ENCODE measurements at places on chromosomes 6 and 20. TPM values are rescaled to one million over a fixed set of nuclear protein-coding genes. Genes with fewer than 3 reads are reported as not detected.

The FAM162B gene
- 0.36 TPM for total RNA-seq

- no peak overlapping the region for H3K4me3 ChIP-seq
- DNase-seq, result no peak
- no peaks in the 10 kb centered on the region for H3K36me3 ChIP-seq
- H3K27me3 ChIP-seq, result no peaks in the 10 kb centered on the region
- no peaks in the 10 kb centered on the region for H3K4me1 ChIP-seq
- H3K27ac ChIP-seq, result no peak overlapping the region
These were observed 8.0 kb upstream of the RTF2 start for GRCh38 chr20:56460459-56460858.

DNA sequence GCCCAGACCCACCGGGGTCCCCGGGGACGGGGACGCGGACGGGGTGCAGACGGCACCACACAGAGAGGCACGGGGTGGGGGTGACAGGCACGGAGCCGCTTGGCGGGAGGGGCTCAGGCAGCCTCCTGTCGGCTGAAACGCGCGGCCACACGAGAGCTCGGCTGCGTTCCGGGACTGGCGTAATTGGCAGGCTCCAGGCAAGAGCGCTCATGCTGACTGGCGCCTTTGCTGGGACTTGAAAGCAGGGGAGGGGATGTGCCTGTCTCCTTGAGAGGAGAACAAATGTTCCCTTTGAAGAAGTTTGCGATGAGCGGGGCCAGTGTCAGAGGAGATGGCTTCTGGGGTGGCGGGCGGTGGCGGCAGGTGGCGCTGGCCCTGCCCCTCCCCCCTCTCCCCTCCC lies 25.8 kb downstream of the BHLHE23 start:
- no peaks in the 10 kb centered on the region for H3K4me1 ChIP-seq
- H3K36me3 ChIP-seq, result no peaks in the 10 kb centered on the region
- no peak for DNase-seq
- peaks cover 48% of the 10 kb centered on the region for H3K27me3 ChIP-seq
- H3K27ac ChIP-seq, result no peak overlapping the region

GRCh38 chr6:41256383-41256782 lies 28.2 kb downstream of the TREML4 start:
- no peak overlapping the region for H3K4me3 ChIP-seq
- no peaks in the 10 kb centered on the region for H3K27me3 ChIP-seq
- H3K4me1 ChIP-seq, result no peaks in the 10 kb centered on the region
- no peak overlapping the region for H3K27ac ChIP-seq
- no peaks in the 10 kb centered on the region for H3K36me3 ChIP-seq

DNA sequence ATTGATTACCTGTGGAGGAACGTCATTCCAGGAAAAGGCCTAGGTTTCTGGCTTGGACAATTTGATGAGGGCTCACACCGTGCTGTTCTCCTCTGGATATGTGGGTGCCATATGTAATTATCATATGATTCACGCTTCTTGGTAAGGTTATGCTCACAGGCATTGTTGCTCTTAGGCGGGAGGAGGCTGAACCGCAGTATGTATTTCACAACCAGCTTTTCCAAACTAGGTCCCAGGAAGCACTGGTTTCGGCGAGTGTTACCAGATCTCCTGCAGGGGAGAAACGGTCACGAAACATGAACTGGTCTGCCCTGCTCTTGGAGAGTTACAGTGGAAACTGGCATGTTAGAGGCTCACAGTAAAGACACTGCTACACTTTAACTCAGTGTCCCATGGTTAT lies 793 bp upstream of the FAM50B start:
- peak; percentile 95 for DNase-seq
- H3K4me3 ChIP-seq, result peak overlapping the region; percentile 74
- H3K36me3 ChIP-seq, result no peaks in the 10 kb centered on the region
- peaks cover 40% of the 10 kb centered on the region for H3K4me1 ChIP-seq
- H3K27ac ChIP-seq, result peak overlapping the region; percentile 92

- no peaks in the 10 kb centered on the region for H3K27me3 ChIP-seq
- H3K27ac ChIP-seq, result peak overlapping the region; percentile 56
- H3K4me1 ChIP-seq, result peaks cover 61% of the 10 kb centered on the region
- DNase-seq, result no peak
- peak overlapping the region; percentile 96 for H3K4me3 ChIP-seq
- H3K36me3 ChIP-seq, result peaks cover 40% of the 10 kb centered on the region
These were observed 2.5 kb downstream of the PPP1R18 start for GRCh38 chr6:30683980-30684338.

GRCh38 chr6:134174672-134175531 lies 122.5 kb upstream of the SLC2A12 start:
- peak; percentile 94 for DNase-seq
- peak overlapping the region; percentile 96 for H3K27ac ChIP-seq
- peaks cover 51% of the 10 kb centered on the region for H3K4me1 ChIP-seq
- peak overlapping the region; percentile 89 for H3K4me3 ChIP-seq

Measured in osteoblast (primary cell).